ENCODE measurements at places on chromosomes 6 and 20.

GRCh38 chr6:139150920-139151319 lies 16.0 kb downstream of the HECA start:
- DNase-seq: no peak

DNA sequence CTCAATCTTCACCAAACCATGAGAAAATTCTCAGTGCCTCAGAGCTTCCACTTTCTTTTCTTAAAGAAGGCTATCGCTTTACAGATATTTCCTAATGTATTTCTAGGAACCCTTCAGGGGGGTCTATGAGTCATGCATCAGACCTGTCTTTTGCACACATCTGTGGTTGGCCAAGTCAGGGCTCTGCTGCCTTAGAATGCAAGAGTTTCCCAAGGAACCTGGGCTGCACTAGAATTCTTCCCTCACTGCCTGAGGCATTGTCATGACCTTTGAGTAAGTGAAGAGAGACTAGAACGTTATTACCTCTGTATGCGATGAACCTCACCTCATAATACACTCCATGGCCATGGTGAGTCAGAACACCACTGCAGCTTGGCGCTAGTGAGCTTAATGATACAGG lies 365.0 kb upstream of the ID4 start:
- DNase-seq: no peak

DNA sequence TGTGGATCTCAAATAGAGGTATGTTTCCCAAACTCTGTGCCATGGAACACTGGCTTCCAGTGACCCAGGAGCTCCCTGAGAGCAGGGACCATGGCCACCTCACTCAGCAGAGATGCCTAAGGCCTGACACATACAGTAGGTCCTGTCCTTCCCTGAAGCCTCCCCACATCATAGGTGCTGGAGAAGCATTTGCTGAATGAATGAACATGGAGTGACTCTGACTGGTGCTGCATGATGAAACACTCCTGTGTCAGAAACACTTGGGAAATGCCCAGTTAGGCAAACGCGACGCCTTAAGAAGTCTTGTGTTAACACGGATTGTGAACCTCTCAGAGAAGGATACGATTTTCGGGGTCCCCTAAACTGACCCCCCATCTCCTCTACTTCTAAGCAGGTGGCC lies 14.3 kb downstream of the SLA2 start:
- no peak for DNase-seq

- DNase-seq: no peak
Measured at GRCh38 chr20:31933698-31934097, 18.1 kb downstream of the PDRG1 start.

DNA sequence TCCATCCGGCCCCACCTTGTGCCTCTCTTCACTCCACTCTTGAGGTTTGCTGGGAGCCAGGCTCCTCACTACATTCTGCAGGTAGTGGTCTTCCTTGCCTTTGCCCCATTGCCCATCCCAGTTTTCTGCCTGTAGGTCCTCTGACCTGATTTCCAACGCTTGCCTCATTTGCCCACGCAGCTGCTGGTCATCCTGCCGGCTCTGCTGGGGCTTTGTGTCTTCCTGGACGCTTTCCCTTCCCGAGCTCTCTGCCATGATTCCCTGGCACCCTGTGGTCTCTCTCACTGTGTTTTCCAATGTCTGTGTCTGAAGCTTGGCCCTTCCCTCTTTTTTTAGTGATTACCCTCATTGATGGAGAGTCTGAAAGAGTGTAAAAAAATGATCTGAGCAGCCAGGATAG lies 451.6 kb downstream of the UTRN start:
- no peak for DNase-seq

- DNase-seq: no peak
Measured at GRCh38 chr6:17705428-17705777, 1.3 kb downstream of the NUP153 start.

DNA sequence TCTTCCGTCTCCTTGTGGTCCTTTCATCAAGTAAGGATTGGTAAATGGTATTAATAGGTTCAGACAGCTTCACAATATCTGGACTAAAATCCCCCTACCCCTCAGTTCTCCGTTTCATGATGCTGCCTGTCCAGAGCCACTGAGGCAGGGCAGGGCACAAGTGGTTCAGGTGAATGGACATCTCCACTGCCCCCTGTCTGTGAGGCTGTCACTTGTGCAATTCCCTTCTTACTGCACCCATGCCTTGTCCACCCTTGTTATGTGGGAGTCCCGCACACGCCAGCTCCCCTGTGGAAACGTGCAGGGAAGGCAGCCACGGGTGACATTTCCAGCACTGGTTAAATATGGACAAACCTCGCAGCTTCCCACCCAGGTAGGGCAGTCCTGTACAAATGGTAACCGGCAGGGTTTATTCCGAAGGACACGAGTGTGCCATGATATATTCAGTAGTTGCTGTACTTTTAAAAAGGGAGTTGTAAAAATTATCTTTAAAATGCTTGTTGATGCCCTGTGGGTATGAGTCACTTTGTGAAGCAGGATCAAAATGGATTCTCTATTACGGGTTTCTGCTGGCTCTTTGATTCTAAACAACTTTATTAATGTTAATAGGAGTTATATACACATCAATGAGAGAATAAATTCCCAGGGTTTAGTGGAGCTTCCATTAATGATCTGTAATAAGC lies 73.5 kb downstream of the FYN start:
- DNase-seq: no peak

- no peak for DNase-seq
Measured at GRCh38 chr6:498795-499231, 107.3 kb downstream of the IRF4 start.

- no peak for DNase-seq
Measured at GRCh38 chr6:143034689-143035334, 25.9 kb upstream of the AIG1 start.

DNA sequence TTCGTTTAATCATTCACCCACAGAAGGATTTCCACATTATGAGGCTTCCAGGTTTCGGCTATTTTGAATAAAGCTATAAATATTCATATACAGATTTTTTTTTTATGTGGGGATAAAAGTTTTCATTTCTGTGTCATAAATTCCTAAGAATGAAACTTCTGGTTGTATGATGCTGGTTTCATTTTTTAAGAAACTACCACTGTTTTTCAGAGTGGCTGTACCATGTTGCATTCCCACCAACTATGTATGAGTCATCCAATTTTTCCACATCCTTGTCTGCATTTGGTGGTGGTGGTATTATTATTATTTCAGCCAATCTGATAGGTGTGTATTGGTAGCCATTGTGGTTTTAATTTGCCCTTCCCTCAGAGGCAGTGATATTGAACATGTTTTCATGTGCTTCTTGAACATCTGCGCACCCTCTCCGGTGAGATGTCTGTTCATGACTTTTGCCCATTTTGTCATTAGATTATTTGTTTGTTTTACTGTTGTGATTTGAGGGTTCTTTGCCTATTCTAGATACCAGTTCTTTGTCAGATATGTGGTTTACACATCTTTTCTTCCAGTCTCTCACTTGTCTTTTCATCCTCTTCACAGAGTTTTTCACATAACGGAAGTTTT lies 75.5 kb downstream of the DOK5 start:
- no peak for DNase-seq

DNA sequence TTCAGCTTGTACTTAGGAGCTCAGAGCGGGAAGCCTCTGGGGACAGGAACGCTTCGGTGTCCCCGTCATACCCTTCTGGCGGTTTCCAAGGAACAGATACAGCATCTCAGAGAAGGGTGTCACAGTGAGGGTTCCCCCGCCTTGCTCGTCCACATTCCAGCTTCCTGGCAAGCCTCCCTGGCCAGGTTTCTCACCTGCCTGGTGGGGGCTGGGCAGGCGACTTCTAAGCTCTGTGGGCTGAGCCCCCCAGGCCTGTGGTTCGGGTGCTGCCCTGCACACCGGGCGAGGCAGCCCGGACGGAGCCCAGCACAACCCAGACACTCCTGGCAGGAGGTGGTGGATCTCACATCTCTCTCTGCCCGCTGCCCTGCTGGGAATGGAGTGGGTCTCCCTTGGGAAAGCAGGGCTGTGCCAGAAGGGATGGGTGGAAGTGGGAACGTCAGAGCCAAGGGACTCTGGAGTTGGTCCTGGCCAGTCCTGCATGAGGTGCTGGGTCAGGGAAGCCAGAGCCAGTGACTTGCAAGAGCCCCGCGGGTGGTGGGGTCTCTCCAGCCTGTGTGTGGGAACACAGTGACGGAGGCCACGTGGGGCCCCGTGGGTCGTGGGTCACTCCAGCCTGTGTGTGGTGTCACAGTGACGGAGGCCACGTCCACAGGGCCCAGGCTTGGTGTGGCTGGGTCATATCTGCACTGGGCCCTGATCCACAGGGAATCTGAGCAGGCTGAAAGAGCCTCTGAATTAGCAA lies 47.7 kb upstream of the SMOC2 start:
- no peak for DNase-seq

DNA sequence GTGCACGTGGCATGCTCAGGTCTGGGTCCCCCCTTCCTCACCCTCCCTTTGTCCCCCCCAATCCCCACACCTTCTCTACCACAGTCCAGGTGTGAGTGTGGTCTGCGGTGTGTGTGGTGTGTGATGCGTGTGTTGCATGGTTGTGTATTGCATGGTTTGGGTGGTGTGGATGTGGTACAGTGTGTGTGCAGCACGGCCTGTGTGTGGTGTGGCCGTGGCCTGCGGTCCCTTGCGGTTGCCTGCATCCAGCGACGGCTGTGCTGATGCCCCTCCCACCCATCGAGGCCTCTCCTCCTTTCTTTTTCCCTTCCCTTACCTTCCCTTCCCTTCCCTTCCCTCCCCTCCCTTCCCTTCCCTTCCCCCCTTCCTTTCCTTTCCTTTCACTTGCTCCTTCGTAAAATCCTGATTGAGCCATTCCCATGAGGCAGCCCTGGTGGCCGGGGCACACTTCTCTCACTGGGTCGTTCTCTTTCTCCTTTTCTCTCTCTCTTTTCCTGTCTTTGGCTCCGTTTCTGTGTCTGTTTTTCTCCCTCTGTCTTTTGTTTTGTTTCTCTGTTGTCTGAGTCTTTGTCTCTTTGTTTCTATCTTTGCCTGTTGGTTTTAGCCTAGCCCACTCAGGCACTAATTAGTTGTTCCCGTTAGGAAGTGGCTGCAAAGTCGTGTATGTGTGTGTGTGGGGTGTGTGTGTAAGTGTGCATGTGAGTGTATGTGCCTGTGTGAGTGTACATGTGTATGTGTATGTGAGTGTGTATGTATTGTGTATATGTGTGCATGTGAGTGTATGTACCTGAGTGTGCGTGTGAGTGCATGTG lies 65.7 kb downstream of the SRC start:
- DNase-seq: no peak

DNA sequence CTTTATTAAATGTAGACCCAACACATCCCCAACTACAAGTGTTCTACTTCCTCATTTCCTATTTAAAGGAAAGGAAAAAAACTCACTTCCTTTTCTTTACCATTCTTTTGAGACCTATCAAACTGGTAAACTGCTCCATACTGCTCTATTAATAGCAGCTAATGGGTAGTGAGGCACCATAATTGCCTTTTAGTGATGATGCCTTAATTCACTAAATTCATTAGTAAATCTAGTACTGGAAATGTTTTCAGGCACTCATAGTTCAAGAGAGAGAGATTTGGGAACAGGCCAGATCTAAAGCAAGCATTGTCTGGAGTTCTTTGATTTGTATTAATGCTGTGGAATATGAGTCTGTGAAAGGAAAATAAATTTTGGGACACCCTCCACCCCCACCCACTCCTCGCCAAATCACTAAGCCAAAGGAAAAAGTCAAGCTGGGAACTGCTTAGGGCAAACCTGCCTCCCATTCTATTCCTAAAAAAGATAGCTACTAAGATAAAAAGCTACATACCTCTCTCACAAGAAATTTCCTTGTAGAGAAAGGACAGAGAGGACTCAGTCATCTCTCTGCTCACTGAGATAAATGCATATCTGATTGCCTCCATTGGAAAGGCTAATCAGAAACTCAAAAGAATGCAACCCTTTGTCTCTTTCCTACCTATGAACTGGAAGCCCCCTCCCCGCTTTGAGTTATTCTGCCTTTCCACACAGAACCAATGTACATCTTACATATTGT lies 13.6 kb upstream of the IBTK start:
- DNase-seq: no peak

DNA sequence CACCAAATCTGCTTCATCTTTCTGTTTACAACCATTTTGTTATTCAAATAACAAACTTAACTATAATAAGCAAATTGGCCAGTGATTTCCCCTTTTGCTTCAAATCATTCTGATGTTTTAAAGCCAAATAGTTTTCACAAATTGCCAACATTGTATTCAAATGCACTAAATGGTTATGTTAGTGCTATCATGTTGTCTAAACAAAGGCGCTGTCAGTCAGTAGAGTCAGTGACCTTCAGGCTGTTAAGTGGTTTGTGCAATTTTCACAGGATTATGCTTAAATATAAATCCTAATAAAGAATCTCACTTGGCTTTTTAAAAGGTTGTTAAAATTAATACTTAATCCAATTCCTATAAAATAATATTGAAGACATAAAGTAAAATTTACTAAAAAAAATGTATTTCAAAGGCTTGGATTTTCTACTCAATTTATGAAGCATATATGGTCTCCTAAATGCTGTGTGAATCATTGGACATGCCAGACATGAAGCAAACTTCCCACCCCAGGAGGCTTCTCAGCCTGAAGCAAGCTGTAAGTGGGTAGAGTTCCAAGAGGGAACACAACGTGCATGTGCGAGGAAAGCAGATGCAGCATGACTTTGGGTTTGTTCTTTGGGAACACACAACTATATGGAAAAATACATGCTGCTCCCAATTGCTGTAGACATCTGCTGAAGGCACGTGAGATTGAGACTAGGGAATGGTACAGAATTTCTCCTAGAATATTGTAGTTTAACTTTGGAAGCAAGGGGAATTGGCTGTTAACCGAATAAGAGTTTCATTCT lies 54.9 kb downstream of the RSPO3 start:
- DNase-seq: no peak

Data from activated CD4-positive, CD25-positive, alpha-beta regulatory T cell (primary cell).